ENCODE measurements at places on chromosomes 1 and 21.

GRCh38 chr1:182210417-182210816 lies 148.9 kb upstream of the ZNF648 start:
- no peak for DNase-seq

- no peak for DNase-seq
Observed at GRCh38 chr1:219220945-219221344, 47.3 kb downstream of the LYPLAL1 start.

GRCh38 chr1:200392625-200393185 lies 17.1 kb downstream of the ZNF281 start:
- no peak for DNase-seq

- no peak for DNase-seq
Observed at GRCh38 chr1:29767769-29768425, 531.6 kb downstream of the PTPRU start.

GRCh38 chr1:50985094-50985493 lies 15.0 kb downstream of the CDKN2C start:
- DNase-seq = no peak

DNA sequence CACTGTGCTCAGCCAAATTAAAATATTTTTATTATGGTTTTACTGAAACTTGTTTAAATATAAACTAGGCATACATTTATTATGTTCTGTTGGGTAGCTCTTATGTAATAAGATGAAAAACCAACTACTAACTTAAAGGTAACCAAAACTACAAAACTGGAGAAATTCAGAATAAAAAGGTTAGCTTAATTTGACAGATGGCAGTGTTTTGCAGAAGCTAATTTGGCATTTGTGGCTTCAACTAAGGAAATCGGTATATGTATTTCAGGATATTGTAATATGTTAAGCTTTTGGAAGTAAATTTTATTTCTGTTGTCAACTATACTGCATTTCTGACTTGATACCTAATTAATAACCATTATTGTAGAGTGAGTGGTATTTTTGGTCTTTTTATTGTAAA lies 18.8 kb downstream of the USP25 start:
- no peak for DNase-seq

GRCh38 chr1:159929155-159930051 lies 4.1 kb upstream of the TAGLN2 start:
- DNase-seq = no peak

DNA sequence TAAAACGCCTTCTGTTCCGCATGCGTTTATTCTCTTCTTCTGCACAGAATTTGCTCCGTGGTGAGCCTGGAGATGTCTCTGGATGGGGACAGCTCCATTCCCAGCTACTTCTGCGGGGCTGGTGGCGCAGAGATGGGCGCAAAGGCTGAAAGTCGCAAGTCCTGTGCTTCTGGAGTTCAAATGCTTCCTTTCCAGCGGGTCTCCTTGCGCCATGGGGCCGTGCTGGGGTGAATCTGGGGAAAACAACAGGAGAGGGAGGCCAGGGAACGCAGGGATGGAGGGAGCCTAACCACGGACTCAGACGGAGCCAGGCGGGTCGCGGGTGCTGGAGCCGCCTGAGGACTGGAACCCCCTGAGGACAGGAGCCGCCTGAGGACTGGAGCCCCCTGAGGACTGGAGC lies 2.9 kb upstream of the OR2T12 start:
- DNase-seq = no peak

DNA sequence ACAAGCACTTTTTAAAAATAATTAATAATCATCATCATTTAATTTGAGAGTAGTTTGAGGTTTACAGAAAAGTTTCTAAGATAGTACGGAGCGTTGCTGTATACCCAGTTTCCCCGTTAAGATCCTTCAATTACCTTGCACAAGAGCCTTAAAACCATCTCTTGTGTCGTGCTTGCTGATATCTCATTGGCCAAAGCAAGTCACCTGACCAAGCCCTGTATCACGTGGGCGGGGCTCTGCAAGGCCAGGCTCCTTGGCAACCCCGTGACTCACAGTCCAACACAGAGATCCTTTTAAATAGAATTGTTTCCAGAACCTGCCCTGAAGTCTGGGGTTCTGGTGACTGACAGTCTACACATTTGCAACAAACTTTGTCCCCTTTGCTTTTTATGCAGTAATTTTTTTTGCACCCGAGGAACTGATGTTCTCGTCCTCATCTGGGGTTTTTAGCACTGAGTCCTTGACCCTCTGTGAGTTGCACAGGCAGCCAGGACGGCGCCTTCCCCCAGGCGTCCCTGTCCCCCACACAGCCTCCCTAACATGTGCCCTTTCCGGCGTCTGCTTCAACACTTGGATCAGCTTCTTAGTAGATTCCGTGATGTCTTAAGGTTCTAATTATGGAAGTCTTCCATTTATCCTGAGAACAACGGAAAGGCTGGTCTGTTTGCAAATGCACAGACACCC lies 183.3 kb upstream of the TMEM51 start:
- no peak for DNase-seq

- DNase-seq = no peak
Observed at GRCh38 chr1:200869753-200870391, 2.9 kb upstream of the GPR25 start.

DNA sequence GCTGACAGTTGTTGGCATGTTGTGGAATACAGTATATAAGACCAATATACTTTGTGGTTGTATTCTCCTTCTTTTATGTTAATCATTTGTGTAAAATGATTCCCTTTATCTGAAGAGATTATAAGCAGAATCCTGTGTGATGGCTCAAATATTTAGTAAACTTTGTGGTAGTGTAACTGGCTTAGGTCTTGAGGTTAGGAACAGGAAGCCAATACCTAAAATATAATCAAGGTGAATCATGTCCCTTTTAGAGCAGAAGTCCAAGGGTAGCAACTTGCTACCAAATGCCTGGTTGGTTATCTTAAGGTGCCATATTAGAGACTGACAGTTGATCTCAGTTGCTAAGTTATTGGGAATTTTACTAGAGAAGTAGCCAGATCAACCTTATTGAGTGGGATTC lies 398.5 kb upstream of the ADAMTS5 start:
- no peak for DNase-seq

- DNase-seq = no peak
Observed at GRCh38 chr1:25863486-25864262, 4.4 kb upstream of the AUNIP start.

DNA sequence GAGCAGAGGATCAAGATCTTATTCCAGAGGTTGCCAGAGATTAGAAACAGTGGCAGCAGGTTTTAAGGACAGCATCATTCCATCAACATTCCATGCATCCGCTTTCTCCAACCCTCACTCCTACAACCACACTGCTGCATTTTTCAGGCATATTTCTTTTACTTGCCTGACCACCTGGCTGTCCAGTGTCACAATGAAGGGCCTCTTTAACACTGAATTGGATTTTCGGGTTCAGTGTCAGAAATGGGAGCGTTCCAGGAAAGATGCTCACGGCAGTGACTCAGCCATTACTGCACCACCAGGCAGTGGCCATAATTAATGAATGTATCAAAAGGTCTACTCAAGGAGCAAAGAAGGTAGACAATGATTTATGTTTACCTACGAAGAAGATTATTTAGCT lies 200.4 kb upstream of the ESRRG start:
- no peak for DNase-seq

GRCh38 chr1:169527001-169527400 lies 41.3 kb upstream of the SLC19A2 start:
- no peak for DNase-seq

DNA sequence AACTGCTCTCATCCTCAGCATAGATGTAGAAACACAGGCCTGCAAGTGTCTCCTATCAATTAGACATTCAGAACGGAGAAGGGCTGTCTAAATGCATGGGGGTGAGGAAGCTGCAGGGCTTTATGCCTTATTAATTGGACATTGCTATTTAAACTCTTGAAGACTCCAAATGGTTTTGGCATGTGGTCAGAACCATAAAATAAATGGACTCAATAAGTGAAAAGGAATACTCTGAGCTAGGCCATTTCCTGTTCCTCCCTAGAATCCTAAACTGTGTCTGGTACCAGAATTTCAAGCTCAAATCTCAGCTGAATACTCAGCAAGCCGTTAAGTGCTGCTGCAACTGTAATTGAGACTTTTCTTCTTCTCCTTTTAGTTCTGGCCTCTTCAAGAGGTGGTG lies 80.4 kb upstream of the C1orf87 start:
- no peak for DNase-seq

- no peak for DNase-seq
Observed at GRCh38 chr1:192439373-192440025, 122.7 kb downstream of the RGS21 start.

DNA sequence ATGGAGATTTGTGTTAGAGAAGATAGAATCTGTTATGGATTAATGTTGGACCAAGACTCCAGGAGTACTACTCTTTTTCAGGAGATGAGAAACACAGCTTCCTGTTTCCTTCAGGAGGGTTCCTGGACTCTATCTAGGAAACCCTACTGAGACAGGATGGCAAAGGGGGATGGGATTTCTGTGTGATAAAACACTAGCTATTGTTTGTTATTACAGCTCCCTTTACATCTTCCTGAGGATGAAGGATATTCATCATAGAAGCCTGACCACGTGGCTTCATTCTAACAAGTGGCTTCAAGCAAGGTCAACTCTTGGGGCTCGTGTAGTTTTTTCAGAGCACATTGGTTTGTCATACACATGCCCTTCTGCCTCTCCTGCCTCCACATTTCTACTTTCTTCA lies 33.3 kb downstream of the RGL1 start:
- no peak for DNase-seq

GRCh38 chr1:91589437-91589836 lies 88.8 kb downstream of the CDC7 start:
- DNase-seq = no peak

GRCh38 chr1:6245086-6245868 lies 1.3 kb downstream of the HES3 start:
- DNase-seq = peak; percentile 36

GRCh38 chr1:209855623-209856022 lies 27.9 kb downstream of the UTP25 start:
- DNase-seq = no peak

DNA sequence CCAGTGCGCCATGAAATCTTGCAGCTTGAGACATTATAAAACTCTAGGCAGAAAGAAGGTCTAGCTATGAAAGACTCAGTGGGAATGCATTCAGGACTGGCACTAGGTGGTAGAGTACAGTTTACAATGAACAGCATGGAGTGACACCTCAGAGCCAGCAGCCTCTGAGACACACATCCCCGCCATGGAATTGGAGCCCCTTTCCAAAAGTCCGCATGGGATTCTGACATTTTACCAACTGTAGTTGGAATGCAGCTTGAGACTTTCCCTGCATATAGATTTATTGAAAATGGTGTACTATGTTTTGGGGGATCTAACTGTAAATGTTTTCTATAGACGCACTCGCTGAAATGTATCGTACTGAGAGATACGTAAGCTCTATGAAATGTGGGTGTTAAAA lies 116.3 kb downstream of the ZSCAN20 start:
- no peak for DNase-seq

- DNase-seq = no peak
Observed at GRCh38 chr1:95503278-95504030, 269.4 kb downstream of the RWDD3 start.

GRCh38 chr1:116002781-116003420 lies 26.6 kb downstream of the SLC22A15 start:
- DNase-seq = no peak

- no peak for DNase-seq
Observed at GRCh38 chr1:234616644-234617043, 6.7 kb upstream of the IRF2BP2 start.

DNA sequence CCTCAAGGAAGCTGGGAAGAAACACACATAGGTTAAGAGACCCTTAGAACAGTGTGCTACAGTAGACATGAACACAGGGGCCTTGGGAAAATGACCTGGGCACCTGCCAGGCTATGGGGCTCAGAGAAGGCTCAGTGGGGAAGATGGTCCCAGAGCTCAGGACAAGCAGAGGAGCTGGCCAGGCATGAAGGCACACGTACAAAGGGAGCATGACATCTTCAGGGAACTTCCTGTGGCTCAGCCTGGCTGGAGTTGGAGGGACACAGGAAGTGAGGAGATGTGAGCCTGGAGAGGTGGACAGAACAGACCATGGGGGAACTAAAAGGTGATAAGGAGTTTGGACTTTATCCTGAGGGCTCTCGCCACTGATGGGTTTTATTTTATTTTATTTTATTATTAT lies 3.8 kb upstream of the SLC50A1 start:
- no peak for DNase-seq

DNA sequence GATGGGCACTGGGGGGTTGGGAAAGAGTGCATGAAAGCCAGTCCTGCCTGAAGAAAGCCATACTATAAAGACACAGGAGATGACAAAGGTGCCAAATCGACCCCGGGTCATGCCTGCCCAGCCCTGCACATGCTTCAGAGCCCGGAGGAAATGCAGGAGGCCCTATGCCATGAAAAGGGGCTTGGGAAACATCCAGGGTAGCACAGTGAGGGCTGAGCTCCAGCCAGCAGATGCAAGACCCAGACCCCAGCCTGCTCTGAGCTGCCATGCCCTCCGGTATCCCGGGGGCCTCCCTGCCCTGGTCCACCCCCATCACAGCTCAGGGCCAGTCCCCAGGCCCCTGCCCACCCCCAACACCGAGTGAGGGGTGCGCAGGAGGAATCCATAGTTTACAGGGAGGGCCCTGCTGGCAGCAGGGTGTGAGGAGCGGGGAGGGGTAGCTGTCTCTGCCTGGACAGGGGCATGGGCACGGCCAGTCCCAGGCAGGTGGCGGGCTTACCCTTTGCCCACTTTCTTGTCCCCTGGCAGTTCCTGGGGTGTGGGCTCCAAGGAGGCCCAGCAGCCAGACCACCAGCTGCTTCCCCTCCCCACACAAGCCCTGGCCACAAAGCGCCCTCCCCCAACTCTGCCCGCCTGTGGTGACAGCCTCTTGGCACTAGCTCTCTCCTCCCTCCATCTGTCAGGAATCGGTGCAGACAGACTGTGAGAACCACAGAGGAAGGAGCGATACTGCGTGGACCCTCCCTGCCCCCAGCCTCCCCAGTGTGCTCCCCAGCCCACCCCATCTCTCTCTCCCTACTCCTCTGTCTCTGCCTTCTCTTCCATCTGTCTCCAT lies 16.8 kb downstream of the LRP8 start:
- no peak for DNase-seq

- no peak for DNase-seq
Observed at GRCh38 chr1:28895896-28896608, 18.3 kb upstream of the EPB41 start.

DNA sequence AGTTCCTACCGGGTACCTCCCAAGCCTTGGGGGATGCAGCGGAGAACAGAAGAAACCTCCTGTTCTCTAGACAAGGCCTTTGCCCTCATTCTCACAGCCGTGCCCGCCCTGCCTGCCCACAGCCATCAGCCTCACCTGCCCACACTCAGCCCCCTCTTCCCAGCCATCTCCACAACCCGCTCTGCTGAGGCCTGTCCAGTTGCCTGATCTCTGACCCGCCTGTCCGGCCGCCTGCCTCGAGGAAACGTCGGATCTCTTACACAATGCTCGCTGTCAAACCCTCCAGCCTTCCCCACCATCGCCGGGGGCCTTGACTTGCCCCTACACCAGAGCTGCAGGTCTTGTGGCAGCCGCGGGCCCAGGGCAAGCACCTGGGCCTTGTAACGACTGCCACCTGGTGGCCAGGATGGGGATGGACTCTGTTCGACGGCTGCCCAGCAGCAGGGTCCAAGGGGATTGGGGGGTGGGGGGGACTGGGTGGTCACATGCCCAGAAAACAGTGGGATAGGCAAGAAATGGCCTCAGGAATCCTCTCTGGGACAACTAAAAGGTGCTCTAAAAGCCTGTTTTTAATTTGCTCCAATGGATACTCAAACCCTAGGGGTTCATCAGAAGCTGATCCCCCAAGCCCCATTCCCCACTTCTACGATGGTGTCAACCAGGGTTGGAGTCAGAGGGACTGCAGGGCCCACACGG lies 31.0 kb downstream of the SLC45A1 start:
- peak; percentile 36 for DNase-seq

- DNase-seq = no peak
Observed at GRCh38 chr1:211241071-211241470, 18.1 kb upstream of the RCOR3 start.
